ENCODE measurements at places on chromosomes 2 and 18.

- DNase-seq: no peak
Observed at GRCh38 chr18:46174342-46175041, 70.3 kb downstream of the HAUS1 start.

DNA sequence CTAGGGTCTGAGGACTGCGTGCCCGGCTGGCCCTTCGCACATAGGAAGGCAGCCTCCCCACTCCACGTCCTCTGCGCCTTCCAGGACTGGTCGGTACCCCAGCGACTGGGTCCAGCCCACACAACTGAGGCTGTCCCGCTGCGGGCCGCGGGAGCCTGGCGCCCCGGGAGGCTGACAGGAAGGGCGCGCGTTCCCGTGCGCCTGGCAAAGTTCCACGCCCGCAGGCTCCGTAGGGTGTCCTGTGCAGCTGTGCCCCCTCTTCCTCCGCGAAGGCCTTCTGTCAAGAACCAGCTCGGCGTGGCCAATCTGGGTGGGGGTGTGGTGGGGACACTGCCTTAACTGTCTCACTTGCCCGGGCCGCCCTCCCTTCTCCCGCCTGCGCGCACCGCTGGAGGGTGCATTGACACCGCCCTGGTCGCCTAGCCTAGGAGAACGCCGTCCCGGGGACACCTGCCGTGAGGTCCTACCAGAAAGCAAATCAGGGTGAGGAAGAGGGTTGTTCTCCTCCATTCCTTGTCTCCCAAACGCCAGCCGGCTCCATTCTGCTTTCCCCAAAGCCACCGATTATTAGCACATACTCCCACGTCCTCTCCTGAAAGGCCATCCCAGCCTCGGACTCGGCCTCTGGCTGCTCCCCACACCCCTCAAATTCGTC is 618 bp upstream of the LYPD1 start:
- no peak for DNase-seq

- no peak for DNase-seq
Observed at GRCh38 chr2:216517447-216518225, 19.0 kb downstream of the RPL37A start.

GRCh38 chr2:170465241-170465640 is 249.9 kb upstream of the SP5 start:
- no peak for DNase-seq

- DNase-seq: no peak
Observed at GRCh38 chr2:86157009-86157556, 38.2 kb downstream of the IMMT start.

GRCh38 chr18:63100630-63101055 is 218.9 kb downstream of the BCL2 start:
- no peak for DNase-seq

GRCh38 chr2:118016911-118017310 is 3.0 kb upstream of the CCDC93 start:
- DNase-seq: no peak

DNA sequence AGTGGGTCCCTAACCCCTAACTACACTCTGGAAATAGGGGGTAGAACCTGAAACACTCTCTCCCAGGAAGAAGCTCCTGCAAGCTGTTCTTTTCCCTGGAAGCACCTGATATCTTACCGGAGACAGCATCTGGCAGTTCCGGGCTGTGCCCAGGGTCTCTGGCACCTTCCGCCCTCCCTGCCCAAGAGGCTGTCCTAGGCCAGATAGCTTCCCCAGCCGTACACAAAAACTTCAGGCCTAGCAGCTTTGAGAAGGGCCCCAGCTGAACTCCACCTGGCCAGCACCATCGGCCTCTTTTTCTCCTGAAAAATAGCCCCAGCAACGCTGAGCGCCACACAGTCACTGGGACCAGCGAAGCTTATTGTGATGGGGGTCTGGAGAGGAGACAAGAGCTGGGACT is 9.7 kb downstream of the OSR1 start:
- DNase-seq: no peak

GRCh38 chr2:173997753-173998152 is 32.6 kb upstream of the SP3 start:
- DNase-seq: no peak

- DNase-seq: no peak
Observed at GRCh38 chr2:141317986-141318385, 812.8 kb downstream of the LRP1B start.

GRCh38 chr2:197513915-197514314 is 2.0 kb upstream of the MOB4 start:
- DNase-seq: no peak

DNA sequence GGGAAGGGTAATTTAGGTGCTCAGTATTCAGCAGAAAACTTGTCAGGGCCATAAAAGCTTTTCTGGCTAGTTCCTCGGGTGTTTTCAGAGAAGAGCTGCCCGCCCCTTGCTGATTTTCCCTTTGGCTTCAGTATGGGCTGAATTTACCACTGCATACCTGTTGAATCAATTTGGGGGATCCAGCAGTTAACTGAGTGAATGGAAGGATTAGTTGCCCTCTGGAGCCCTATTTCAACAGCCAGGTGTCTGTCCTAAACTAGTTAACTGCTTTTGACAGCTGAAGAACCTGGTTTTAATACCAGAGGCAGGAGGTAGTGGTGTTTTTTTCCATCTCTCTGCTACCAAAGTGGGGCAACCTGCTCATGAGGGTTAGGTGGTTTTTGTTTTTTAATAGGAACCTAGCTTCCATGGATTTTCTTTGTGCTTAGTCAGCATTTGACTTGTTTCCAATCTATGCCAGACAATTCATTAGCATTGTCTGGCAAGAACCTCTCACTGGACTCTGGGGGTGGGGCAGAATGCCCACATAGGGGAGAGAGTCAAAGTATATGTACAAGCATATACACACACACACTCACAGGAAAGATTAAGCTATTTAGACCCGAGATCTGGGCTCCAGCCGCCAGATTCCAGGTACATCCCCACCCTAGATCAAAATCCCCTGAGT is 166.5 kb upstream of the SIX3 start:
- no peak for DNase-seq

GRCh38 chr18:59837586-59837985 is 62.2 kb upstream of the PMAIP1 start:
- DNase-seq: peak; percentile 47

- no peak for DNase-seq
Observed at GRCh38 chr2:7703048-7703447, 785.8 kb downstream of the RNF144A start.

GRCh38 chr2:118464046-118464445 is 375.8 kb downstream of the INSIG2 start:
- DNase-seq: no peak

DNA sequence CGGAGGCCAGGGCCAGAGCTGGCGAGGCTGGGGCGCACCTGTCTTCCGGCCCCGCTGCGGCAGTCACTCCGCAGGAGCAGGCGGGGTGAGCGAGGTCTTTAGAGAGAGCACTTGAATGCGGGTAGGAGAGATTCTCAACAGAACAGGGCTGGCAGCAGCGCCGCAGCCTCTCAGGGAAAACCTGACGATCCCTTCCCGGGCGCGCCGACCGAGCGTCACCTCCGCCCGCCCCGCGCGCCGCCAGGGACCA is 526 bp downstream of the PRKRA start:
- no peak for DNase-seq

- no peak for DNase-seq
Observed at GRCh38 chr18:5646739-5647138, 102.9 kb upstream of the EPB41L3 start.

GRCh38 chr18:770583-770961 is 41.5 kb downstream of the YES1 start:
- no peak for DNase-seq

DNA sequence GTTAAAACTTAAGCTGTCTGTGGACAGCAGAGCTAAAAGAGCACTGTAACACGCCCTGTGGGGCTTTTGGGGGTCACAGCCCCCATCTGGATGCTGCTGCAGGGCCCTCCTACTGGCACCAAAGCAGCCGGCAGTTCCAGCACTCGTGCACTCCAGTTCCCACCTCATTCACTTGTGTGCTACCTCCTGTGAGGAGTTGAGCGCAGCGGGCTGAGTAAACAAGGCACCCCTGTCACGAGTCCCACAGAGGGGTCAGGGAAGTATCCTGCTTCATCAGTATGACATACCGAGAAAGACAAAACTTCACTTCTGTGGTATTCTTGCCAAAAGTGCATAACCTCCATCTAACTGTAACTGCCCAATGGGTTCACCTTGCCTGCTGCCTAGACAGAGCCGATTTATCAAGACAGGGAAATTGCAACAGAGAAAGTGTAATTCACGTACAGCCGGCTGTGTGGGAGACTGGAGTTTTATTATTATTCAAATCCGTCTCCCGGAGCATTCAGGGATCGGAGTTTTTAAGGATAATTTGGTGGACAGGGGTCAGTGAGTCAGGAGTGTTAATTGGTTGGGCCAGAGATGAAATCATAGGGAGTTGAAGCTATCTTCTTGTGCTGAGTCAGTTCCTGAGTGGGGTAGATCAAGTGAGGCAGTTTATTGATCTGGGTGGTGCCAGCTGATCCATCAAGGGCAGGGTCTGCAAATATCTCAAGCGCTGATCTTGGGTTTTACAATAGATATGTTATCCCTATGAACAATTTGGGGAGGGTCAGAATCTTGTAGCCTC is 41.6 kb downstream of the TMEM17 start:
- no peak for DNase-seq

Data from GM18507 (cell line).